Panc1 (cell line): ENCODE measurements at places on chromosomes 16 and 17.

GRCh38 chr16:81866820-81867440 lies 87.8 kb downstream of the PLCG2 start:
- DNase-seq = no peak

GRCh38 chr17:59368218-59368857 lies 36.9 kb downstream of the YPEL2 start:
- no peak for DNase-seq

DNA sequence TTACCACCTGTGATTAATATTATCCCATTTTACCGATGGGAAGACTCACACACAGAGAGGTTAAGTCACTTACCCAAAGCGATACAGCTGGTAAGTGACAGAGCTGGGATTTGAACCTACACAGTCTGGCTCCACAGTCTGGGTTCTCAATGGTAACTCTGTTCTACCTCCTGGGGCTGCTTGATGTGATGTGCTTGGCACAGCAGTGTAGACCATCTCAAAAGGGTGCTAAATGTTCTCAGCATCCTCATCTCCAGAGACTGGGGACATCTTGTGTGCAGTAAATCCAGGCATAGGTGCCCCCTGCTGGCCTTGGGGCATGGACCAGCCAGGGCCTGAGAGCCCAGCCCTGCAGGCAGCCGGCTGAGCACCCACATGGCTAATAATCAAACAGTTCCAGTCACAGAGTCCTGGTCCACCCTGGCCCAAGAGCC lies 15.4 kb upstream of the KATNB1 start:
- no peak for DNase-seq

DNA sequence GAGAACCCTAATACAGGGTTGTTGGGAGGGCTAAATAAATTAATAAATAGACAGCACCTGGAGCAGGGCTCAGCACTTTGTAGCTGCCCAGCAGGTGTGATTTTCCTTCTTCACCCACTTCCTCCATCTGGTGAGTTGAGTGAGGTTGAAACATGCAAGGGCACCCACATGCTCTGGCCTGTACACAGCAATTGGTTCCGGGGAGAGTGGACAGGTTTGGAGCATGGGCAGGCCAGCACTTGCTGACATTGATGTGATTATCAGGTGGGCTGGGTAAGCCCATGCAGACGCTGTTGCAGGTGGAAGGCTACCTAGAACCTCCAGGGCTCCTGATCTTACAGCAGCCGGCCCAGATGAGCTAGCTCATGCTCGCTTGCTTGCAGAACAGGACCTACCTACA lies 1.3 kb upstream of the MRTFB start:
- DNase-seq = no peak

DNA sequence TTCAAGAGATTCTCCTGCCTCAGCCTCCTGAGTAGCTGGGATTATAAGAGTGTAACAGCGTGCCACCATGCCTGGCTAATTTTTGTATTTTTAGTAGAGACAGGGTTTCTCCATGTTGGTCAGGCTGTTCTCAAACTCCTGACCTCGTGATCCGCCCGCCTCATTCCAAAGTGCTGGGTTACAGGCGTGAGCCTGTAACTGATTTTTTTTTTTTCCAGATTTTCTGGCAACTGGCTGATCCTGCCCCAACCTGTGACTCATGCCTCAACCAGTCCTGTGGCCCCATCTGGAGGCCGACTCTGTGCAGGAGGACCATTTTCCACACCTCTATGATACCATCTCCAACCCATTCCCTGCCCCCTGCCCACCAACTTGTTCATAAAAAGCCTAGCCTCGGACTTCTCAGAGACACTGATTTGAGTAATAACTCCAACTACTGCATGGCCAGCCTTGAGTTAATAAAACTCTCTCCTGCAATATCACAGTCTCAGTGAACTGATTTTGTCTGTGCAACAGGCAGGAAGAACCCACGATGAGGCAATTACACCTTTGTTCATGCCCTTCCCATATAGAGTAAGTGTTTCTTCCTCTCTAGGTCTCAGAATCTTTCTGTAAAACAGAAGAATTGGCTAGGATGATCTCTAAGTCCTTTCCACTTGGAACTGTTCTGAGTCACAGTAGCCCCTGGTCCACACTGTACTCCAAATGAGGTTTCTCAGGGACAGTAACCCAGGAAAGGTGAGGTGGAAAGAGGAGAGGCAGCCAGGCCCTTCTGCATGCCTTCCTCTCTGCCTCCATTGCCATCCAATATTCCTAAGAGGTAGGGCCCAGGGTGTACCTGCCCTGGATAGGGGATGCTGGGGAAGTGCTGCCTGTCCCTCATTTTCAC lies 8.8 kb upstream of the CNOT1 start:
- DNase-seq = no peak

DNA sequence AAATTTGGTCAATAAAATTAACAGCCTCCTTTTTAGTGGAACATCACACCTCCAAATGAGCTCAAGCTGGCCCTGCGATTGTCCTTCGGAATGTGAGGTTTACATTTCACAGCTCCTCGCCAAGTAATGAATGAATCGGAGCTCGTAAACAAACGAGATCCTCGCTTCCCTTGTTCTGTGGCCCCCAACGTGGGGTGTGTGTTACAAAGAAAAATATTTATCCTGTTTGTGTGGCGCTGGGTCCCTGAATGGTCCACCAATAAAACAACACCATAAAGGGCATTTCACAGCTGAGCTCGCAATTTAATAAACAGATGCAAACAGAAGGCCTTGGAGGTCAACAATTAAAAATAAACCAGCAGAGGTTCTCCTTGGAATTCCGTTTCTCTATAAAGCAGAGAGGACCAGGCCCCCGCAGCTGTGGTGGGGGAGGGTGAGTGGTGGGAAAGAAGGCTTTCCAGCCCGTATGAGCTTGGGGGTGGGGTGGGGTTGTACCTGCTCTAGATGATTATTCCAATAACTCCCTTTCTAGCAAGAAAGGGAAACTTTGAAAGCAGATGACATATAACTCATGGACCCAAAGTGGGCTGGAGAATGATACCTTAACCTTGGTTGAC lies 393.9 kb upstream of the SALL1 start:
- DNase-seq = no peak

DNA sequence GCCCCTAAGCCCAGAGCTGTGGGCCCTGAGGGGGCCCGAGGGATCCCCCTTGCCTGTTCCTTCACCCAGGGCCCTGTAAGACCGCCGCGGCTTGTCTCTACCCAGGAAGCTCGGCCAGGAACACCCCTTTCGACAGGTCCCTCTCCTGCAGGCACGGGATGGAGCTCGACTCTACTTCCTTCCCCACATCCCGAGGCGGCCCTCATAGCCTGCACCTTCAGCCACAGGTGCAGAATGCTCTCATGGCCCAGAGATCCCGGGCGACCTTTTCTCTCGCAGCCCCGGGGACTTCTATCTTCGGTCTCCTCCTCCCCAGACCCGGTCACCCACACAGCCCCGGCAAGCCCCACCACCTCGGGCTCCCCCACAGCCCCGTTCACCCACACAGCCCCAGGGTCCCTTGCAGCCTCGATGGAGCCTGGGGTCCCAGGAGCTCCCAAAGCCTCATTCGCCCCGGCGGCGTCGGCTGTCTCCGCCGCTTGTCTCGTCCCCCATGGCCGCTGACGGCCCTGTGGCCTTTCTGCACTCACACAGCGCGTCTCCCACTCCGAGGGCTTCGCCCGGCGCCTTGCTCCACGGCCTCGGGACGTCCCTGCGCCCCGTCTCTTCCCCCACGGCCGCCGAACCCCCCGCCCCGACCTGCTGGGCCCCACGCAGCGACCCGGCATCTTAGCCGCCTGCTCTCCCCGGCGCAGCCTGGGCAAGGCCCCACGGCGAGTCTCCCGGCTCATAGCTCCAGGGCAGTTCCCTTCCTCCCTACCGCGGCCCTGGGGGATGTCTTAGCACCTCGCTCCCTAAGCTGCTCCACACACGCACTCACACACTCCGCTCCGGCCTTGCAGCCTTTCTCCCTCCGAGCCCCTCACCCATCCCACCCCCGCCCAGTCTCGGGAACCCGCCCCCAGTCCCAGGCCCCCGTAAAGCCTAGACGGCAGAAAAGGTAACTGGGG lies 650 bp downstream of the KIAA0753 start:
- DNase-seq = no peak

GRCh38 chr16:70769761-70770160 lies 31.2 kb downstream of the VAC14 start:
- no peak for DNase-seq

GRCh38 chr17:78255029-78255656 lies 23.7 kb downstream of the TMEM235 start:
- no peak for DNase-seq

- DNase-seq = no peak
Observed at GRCh38 chr17:75130632-75131277, 787 bp downstream of the NT5C start.

- no peak for DNase-seq
Observed at GRCh38 chr16:25065899-25066298, 45.6 kb upstream of the LCMT1 start.

DNA sequence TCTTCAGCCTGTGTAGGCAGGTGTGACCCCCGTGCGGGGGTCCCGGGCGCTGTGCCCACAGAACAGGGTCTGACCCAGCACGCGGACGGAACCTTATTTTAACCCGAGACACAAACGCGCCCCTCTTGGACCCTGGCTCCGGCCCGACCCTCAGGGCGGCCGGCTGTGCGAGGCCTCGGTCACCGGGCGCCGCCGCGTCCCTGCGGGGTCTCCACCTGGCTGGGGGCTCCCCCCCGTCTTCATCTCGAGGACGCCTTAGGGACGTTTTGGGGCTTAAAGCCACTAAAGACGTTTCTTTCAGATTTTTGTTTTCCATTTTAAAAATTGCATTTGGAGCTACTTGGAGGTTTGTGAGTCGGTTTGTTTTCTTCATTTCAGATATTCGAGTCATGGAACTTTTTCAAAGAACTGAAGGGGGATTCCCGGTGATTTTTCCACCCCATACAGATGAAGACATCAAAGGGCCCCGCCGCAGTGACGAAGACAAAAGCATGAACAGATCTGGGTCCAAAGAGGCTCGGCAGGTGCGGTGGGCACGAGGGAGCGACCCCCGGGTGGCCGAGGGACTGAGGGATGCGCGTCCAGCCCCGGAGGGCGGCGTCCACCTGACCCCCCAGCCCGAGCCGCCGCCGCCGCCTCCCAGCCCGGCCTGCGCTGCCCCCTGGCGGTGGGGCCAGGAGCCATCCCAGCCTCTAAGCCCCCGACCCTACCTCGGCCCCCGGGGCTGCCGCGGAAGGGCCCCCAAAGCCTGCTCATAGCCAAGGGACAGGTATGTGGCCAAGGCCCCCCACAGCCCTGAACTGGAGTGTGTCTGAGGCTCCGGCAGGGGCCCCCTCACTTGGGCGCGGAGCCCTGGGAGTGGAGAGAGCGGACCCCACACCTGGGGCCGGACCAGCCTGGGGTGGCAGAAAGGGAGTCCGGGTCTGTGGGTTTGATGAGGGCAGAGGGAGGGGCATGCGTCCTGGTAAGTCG lies 3.8 kb upstream of the CD7 start:
- no peak for DNase-seq

DNA sequence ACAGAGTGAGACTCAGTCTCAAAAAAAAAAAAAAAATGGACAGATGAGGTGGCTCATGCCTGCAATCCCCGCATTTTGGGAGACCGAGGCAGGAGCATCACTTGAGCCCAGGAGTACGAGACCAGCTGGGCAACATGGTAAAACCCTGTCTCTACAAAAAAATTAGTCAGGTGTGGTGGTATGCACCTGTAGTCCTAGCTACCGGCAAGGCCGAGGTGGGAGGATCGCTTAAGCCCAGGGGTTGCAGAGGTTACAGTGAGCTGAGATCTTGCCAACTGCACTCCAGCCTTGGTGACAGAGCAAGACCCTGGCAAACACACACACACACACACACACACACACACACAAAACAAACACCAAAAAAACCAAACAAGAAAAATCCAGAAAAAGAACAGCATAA lies 7.7 kb upstream of the ENGASE start:
- no peak for DNase-seq

GRCh38 chr16:82363026-82363816 lies 193.2 kb upstream of the MPHOSPH6 start:
- DNase-seq = no peak

GRCh38 chr16:30144017-30144416 lies 21.0 kb upstream of the MAPK3 start:
- DNase-seq = no peak

DNA sequence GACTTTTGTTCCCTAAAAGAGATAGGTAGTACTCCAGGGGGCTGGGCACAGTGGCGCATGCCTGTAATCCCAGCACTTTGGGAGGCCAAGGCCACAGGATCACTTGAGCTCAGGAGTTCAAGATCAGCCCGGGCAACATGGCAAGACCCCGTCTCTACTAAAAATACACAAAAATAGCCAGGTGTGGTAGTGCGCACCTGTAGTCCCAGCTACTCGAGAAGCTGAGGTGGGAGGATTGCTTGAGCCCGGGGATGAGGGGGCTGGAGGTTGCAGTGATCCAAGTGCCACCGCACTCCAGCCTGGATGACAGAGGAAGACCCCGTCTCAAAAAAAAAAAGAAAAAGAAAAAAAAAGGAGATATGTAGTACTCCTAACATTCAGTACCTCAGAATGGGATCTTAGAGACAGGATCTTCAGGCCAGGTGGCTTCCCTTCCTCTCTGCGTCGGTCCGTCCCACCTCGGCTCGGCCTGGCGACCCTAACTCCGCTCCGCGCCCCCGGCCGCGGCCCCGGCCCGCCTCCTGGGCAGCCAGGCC lies 89.6 kb downstream of the CDC27 start:
- DNase-seq = no peak

GRCh38 chr16:4316108-4316863 lies 419 bp downstream of the GLIS2 start:
- no peak for DNase-seq

GRCh38 chr16:56298948-56299596 lies 107.8 kb downstream of the GNAO1 start:
- DNase-seq = no peak

GRCh38 chr16:7487574-7488323 lies 155.1 kb downstream of the RBFOX1 start:
- no peak for DNase-seq

GRCh38 chr16:53773150-53773846 lies 69.3 kb downstream of the FTO start:
- DNase-seq = no peak

GRCh38 chr17:74601944-74602572 lies 10.0 kb upstream of the CD300LD start:
- peak; percentile 33 for DNase-seq

DNA sequence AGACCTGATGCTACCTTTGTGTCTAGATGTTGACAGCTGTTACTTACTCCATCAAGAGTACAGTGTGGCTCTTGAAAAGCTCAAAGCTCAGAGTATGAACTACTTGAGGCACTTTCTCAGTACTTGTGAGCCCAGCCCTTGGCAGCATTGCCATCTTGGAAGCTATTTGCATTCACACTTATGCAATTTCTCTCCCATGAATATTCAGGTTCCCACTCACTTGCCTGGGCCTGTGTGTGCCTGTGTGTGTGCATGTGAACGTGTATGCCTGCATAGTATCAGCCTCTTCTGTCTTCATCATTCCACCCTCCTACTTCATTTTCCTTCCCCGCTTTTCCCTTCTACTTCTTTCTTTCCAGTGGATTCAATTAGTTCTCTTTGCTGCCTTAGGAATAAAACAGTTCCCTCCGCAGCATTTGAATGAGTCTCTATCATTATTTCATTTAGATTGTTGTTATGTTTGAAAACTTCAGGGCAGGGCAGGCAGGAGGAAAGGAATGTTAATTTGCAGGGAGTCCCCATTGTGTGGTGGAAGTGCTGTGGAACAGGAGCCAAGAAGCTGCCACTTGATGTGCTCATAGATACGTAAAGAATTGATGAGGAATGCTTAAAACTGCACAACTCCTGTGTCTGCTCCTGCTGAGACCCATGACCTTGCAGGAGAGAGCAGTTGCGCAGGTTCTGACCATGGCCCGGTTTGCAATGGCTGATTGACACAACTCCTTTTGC lies 58.9 kb downstream of the HS3ST4 start:
- no peak for DNase-seq

- DNase-seq = no peak
Observed at GRCh38 chr17:82947051-82947991, 107.5 kb upstream of the ZNF750 start.

GRCh38 chr16:20940871-20941635 lies 40.5 kb downstream of the LYRM1 start:
- no peak for DNase-seq
